ENCODE measurements at places on chromosomes 6 and 20. TPM values are rescaled to one million over a fixed set of nuclear protein-coding genes. Genes with fewer than 3 reads are reported as not detected.

- DNase-seq: peak; percentile 97
These were observed 32.2 kb upstream of the HFE start for GRCh38 chr6:26054781-26055718.

DNA sequence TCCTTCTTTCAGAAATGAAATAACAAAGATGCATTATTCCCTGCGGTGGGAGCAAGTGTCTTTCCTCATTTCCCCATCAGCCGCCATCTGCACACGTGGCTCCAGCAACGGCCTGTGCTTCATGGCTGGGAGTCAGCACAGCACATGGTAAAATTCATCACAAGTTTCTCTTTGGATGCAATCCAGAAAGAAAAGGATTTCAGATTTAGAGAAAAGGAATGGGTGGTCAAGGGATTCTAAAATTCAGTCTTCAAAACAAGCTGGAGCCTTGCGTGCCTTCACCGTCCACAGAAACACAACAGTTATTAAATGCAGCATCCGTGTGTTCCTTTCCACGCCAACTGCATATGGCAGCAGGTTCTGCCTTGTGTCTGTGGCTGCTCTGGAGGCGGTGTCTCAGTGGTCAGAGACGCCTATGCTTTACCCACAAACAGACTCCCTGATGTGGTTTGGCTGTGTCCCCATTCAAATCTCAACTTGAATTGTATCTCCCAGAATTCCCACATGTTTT is 107.6 kb downstream of the THBS2 start:
- no peak for DNase-seq

DNA sequence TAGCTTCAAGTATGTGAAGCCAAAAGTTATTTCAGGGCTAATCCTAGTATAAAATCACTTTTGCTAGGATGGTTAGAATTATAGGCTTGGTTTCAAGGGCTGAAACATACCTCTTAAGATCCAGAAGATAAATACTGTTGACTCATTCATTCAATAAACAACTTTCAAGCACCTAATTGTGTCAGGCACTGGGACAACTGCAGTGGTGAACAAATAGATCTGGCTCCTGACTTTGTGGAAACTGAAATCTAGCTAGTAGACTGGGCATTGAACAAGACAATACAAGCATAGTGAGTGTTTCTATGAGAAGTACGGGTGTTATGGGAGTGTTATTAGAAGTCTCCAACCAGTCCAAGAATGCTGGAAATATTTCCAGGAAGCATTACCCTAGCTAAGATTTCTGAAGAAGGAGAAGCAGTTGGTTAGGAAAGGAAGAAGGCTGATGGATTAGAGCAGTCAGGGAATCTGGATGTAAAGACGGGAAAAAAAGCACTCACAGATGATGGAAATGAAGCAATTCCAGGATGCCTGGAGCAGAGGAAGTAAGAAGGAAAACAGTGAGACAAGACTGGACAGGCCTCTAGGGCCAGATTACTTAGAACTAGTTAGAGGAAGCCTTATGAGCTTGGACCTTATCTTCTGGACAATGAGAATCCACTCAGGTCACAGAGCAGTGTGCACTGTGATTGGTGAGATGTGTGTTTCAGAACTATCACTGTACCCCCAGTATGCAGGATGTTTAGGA is 132.6 kb upstream of the RAB32 start:
- no peak for DNase-seq

CEP250 gene
- 55.3 TPM for total RNA-seq

- no peak for DNase-seq
These were observed 11.3 kb upstream of the TRAM2 start for GRCh38 chr6:52588087-52588709.

DNA sequence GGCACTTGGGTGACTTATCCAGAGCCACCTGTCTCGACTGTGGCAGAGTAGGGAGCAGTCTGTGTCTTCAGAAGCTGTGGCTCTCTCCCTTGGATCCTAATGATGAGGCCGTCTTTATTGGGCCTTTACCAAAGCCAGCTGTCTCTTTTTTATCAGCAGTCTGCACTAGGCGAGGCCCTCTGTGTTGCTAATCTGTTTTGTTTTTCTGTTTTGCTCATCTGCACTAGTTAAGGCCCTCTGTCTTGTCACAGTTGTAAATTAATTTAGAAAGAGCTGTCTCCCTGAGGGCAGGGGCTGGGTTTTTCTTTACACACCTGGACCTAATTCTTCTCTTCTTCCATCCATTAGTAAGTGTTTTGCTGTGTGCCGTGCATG is 45.0 kb downstream of the CDS2 start:
- DNase-seq: no peak

GRCh38 chr20:47125508-47125757 is 230.8 kb downstream of the EYA2 start:
- DNase-seq: no peak
